ENCODE measurements at places on chromosomes 11 and 22.
A peak's percentile ranks its signal among the peaks of the same experiment; 100 is the strongest.

DNA sequence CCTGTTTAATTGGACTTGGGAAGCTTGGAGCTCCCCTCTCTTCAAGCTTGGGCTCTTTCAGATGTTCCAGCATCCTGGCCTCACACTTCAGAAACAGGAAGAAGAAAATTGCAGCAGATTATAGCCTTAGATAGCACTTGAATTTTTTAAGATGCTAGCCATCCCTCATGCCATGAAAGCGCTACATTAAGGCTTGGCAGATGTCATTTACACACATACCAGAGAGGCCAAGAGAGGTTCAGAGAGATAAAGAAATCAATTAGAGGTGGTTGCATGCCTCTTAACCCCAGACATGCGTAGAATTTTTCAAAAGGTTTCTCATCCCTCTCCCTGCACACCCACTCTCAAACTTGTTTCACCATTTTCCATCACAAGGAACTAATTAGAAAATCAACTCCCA lies 31.9 kb upstream of the DBX1 start:
- no peak for DNase-seq

DNA sequence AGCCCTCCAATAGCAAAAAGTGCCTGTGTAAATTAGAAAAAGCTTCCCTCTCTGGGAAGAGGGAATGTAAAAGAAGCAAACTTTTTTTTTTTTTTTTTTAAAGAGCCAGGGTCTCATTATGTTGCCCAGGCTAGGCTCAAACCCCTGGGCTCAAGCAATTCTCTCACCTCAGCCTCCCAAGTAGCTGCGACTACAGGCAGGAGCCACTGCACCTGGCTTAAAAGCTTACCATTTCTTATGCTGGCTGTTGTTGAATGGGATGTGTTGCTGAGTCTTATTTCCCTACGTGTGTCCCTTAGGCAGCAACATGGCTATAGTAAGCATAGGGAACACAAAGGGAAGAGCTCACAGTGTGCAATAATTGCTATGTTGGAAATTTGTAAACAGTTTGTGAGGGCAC lies 225.5 kb upstream of the CCDC90B start:
- no peak for DNase-seq

GRCh38 chr22:49770547-49771265 lies 57.0 kb downstream of the BRD1 start:
- DNase-seq, result no peak

DNA sequence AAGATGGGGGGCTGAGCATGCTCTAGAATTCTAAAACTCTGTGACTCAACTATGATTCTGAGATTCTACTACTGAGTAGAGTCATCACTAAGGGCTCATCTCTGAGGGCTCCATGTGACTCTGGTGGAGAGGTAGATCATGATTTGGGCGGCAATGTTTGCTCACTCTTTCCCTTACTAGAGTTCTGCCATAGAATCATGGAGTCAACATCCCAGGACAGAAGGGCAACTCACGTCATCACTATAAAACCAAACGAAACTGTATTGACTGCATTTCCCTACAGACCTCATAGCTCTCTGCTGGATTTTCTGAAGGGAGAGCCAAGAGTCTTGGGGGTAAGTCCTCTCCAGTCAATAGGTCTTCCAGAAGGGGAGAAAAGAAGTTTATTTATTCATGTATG lies at the start of gene MS4A14:
Gene MS4A14 (plus strand): TSS at position 78 of the 400 bp plus-strand sequence. CDS start 120 bp downstream, at position 198.
- no peak for DNase-seq

DNA sequence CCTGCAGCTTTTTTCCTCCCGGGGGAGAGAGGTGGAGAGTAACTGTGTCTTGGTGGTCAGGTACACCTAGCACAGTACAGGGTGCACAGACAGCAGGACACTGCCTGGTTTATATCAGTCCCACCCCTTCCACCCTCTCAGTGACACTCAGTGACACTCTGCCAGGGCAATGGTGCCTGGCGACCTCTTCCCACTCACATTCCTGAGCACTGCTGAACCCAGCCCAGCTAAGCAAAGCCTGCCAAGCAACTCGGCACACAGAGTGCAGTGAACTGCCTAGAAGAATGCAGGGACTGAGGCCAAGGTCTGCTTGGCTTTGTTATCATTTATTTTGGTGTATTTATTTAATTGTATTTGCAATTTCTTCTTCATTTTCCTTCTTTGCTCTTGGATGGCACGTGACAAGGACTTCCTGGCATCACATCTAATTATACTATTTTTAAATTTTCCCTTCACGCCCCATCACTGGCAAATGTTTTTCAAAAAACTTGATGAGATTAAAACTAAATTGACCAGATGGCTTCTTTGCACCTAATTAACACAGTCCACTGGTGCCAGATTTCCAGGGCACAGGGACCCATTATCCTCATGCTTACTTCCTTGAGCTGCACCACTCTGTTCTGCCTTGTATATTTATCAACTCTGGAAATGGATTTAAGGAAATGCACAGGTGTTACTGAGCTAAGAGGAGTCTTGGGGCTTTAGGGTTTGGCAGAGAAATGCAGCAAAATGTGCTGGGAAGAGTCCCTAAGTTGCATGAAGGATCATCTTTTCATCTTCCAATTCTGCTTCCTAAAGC lies 205.6 kb downstream of the ADAMTS15 start:
- no peak for DNase-seq

GRCh38 chr11:15852179-15852578 lies 504.2 kb downstream of the SOX6 start:
- no peak for DNase-seq

GRCh38 chr11:104343578-104343977 lies 179.6 kb upstream of the PDGFD start:
- no peak for DNase-seq

DNA sequence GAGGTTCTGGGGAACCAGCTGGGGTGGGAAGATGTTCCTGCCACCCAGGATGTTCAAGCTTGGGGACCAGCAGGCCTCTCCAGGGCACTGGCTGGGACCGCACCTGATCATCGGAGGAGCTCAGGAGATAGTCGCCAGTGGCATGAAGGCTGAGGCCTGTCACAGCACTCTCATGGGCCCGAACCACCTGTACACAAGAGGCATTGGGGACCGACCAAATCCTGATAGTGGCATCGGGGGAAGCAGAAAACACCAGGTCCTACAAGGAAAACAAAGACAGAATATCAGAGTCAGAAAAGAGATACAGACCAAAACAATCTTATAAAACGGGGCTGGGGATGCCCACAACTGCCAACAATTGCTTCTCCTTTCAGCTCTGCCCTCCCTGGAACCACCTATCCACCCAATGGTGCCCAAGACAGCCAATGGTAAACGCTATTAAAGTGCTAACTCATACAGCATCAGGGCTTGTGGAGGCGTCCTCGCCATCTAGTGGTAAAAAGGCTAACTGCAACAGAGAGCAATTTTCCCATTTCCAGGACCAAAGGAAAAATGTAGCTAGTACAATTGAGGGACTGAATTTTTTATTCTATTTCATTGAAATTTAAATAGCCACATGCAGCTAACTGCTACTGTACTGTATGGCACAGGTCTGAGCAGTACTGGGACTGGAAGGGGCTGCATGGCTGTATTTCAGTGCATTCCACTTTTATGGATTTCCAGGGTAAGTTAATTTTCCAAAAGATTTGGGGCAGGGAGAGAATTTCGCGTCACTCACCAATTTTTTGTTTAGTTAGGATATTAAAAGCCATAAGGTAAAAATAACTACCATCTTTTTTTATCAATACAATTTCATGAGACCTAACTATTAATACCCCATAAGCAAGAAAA lies 7.1 kb downstream of the PRPF19 start:
- DNase-seq, result no peak

DNA sequence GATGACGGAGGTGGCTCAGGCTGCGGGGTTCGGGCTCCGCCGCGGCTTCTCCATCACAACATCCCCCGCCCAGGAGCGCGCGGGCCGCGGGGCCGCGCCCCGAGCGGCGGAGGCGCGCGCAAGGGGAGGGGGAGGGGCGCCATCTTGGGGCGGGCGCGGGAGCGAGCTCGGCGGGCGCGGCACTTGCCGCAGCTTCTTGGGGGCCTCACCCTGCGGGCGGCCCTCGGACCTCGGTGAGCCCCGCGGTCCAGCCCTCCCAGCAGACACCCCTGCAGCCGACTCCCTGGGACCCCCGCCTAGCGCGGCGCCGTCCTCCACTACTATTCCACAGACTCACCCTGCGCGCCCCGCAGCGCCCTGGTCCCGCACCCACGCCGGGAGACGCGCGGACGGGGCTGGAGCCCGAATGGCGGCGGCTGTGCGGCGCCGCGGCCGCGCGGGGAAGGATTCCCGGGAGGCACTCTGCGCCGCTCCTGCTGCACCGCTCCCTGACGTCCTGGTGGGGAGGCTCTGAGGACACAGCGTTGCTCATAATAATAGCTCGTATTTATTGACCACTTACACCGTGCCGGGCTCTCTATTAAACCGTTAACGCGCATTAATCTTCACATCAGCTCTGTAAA lies at the start of gene APBB1:
Gene APBB1 (minus strand): TSS at position 86 of the 623 bp plus-strand sequence. CDS start 7,747 bp downstream, outside the sequence.
- peak; percentile 64 for DNase-seq

GRCh38 chr22:44080936-44081861 lies 57.1 kb downstream of the PARVB start:
- DNase-seq, result peak; percentile 42

DNA sequence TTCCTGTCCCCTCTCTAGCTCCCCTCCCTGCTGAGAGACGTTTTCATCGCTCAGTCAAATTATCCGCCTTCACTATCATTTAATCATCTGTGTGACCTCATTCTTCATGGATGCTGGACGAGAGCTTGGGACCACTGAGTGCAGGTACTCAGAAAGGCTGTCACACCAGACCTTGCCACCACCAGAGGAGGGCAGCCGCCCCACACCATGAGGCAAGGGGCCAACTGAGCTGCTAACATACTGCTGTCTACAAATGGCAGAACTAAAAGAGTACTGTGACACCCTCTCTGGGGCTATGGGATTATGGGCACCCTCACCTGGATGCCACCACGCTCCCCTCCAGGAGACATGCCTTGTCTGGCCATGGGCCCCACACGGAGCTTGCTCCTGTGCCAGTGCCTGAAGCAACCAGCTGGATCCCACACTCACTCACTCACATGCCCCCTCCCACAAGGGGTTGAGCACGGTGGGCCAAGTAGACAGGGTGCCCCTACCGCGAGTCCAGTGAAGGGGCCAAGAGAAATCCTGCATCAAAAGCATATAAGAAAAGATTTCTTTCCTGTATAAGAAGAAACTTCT lies 670.0 kb upstream of the CCDC90B start:
- no peak for DNase-seq

- no peak for DNase-seq
Observed at GRCh38 chr11:14898355-14898754, 6.3 kb upstream of the CYP2R1 start.

- no peak for DNase-seq
Observed at GRCh38 chr22:43396934-43397457, 14.8 kb upstream of the MPPED1 start.

- no peak for DNase-seq
Observed at GRCh38 chr11:119964136-119965025, 173.5 kb downstream of the TRIM29 start.

- DNase-seq, result no peak
Observed at GRCh38 chr22:46846832-46847355, 84.4 kb downstream of the TBC1D22A start.

DNA sequence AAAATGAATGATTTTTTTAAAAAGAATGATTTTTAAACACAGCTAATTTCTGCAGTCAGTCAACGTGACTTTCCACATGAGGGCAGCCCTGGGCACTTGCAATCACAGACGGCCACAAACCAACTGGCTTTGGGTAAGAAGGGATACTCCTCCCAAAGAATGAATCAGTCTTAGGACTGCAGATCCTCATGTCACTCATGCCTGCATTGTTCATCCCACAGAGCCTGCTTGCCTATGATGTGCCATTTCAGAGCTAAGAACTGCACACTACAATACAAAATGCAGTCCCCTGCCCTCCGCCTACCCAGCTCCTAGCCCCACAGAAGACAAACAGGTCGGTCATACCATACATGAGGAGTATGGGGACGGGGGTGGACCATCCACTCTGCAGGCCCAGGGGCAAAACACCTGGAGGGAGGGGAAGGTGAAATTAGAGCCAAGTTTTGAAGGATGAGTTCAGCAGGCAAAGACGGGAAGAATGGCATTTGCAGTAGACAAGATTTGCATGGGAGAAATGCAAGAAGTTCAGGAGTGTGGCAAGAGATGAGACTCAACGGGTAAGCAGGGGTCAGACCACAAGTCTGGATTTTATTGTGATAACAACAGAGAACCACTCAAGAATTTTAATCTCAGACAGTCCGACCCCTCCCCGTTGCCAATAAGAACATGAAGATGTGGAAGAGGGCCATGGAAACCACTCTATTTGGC lies 24.7 kb downstream of the PACSIN2 start:
- no peak for DNase-seq

DNA sequence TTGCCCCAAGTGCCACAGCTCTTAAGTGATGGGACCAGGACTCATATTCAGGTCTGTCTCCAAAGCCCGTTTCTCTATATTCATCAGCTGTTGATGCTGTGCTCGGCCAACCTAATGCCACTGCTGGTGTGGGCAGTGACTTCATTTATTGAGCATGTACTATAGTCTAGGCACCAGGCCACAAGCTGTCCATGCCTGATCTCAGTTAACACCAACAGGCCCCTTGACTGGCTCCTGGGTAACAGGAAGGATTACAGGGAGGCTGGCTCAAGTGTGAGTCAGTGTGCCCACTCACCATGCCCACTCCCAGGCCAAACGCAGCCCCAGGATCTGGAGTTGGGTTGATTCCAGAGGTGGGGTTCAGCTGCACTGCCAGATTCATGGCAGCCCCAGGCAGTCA lies 8.6 kb upstream of the CRYBB2 start:
- no peak for DNase-seq

- no peak for DNase-seq
Observed at GRCh38 chr11:21343204-21343603, 673.8 kb downstream of the NELL1 start.

DNA sequence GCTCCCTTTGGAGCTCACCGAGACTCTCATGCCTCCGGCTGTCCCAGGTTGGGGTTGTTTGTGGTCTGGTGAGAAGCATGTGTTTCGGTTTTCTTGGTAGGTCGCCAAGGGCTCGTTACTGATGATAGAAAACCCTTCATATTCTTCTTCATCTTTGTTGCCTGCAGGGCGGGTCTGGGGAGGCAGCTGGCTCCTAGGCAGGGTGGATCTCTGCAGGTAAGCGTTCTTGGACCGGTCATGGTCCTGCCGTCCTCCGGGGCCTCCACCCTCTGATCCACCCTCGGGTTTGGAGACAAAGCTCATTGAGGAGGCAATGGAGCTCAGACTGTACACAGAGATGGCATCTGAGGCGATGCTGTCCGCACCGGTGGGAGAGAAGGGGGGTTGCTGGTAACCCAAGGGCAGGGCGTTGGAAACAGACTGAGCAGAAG lies 64.3 kb upstream of the PITPNB start:
- DNase-seq, result no peak
